ENCODE measurements at places on chromosomes 2 and 18.

- DNase-seq = peak; percentile 10
Observed at GRCh38 chr2:44358503-44358902, 2.8 kb downstream of the PREPL start.

- DNase-seq = no peak
Observed at GRCh38 chr2:218482651-218483050, 63.7 kb downstream of the VIL1 start.

- DNase-seq = no peak
Observed at GRCh38 chr2:176561706-176562105, 292.5 kb downstream of the MTX2 start.

GRCh38 chr18:62729487-62730386 lies 14.4 kb downstream of the PHLPP1 start:
- no peak for DNase-seq

DNA sequence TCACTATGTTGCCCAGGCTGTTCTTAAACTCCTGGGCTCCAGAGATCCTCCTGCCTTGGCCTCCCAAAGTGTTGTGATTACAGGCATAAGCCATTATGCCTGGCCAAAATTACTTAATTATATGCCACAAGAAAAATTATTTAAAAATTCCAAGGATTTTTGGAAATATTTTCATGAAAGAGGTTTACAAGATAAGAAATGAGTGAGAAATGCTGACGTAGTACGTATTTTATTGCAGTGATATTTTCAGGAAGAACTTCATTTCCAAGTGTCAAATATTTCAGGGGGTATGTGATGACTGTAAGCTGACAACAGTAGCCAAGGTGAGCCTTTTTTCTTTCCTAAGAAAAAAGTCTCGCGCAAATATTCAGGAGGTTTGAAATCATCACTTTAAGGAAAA lies 20.8 kb downstream of the NIF3L1 start:
- no peak for DNase-seq

DNA sequence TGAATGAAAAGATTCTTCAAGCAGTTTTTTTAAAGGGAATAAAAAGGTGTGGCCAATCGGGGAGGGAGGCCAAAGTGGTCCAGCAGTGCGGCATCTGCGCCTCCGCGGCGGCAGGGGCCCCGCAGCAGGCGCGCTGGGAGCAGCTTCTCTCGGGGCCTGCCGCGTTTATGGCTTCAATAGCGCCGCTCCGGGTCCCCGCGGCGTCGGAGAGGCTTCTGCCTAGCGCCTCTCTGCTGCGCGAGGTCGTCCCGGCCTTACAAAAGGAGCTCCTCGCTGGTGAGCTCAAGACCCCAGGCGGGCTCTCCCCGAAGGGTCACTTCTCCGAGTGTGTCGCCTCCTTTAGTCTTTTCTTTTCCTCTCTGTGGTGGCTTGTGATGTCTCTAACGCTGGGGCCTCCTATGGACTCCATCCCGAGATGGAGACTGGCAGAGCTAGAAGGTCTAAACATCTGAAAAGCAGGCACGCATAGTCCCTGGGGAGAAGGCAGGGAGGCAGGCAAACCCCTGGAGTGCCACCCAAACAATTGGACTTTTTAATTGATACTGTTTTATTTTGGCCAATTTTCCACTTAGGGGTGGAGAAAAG lies 67.1 kb downstream of the SUMO1 start:
- peak; percentile 23 for DNase-seq

DNA sequence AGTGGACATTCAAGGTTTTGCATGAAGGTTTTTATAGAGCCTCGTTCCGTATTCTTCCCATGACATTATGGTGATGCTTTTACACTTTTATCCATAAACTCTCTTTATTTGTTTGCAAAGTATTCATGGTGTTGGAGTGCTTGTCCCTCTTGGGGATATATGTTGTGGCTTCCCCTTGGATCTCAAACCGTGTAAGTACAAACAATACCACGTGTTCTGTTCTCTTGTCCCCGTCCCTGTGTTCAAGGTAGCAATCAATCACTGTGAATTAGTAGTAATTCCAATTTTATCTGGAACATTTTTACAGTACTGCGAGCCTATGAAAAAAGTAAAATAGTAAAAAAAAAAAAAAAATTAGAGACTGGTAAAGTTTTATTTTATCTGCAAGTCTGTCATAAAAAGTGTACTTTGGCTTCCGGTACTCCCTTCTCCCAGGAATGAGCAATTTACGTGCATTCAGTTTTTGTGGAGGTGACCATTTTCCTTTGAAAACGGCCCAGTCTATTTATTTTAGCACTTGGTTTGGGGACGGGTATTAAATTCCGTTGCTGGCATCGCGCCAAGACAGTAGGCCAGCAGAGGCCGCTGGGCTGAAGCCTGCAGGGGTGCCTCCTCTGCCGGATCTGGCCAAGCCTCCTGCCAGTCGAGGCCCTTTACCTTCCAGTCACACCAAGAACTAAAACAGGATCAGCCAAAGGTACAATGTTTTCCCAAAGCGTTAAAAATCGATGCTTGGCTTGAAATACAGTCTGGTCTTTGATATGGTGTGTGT lies 175.7 kb downstream of the SOCS6 start:
- DNase-seq = peak; percentile 24

DNA sequence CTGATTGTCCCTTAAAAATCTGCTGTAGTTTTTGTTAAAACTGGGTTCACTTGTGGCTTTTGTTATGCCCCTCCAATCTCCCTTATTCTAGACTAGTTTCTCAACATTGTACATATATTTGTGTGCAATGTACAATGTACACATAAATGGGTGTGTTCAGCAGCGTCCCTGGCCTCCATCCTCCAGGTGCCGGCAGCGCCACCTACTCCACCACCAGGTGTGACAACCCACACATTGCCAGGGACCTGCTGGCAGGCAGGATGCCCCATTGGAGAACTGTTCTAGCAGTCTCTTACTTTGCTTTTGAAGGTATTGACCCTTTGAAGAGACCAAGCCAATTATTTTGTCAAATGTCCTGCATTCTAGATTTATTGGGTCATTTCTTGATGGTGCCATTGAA lies 75.4 kb downstream of the SH3RF3 start:
- no peak for DNase-seq

DNA sequence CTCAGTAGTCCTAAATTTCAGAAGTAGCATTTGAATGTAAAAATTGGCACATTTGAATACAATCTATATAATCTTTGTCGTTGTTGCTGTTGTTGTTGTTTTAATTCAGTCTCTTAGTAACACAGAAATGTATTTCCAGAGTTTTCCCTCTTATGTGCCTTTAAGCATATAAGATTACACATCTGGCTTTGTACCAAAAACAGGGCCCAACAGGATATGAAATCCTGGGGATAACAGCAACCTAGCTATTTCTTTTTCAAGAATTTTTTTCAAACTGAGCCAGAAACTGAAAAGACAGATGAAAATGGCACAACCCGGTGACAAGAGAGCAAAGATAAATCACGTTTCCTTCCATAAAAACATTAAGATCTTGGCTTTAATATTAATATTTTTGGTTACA lies 906.7 kb downstream of the NRXN1 start:
- no peak for DNase-seq

DNA sequence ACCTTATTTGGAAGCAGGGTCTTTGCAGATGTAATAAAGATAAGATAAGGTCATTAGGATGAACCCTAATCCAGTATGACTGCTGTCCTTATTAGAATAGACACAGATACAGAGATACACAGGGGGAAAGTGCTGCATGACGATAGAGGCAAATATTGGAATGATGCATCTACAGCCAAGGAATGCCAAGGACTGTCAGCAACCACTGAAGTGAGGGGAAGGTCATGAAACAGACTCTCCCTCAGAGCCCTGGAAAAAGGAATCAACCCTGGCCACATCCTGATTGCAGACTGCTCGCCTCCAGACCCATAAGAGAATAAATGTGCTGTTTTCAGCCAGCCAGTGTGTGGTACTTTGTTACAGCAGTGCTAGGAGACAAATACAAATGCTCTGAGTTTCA lies 14.8 kb downstream of the TMEM237 start:
- DNase-seq = peak; percentile 64

GRCh38 chr18:76937597-76937996 lies 115.2 kb downstream of the ZNF236 start:
- DNase-seq = peak; percentile 24

DNA sequence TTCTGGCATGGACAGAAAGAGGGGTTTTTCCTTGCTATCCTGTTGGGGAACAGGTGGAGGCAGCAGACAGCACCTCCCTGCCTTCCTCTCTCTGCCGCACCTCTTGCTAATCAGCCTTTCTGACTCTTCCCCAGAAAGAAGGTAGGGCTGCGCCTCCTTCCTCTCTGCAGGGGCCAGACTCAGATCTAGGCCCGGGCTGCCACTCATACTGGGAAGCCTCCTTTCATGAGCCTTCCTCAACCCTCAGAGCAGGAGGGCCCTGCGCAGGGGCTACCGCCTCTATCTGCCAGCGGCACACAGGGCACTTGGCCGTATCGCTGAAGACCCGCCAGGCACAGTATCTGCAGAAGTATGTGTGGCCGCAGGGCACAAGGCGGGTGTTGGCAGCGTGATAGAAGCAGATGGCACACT lies 7.1 kb downstream of the NEURL3 start:
- no peak for DNase-seq

GRCh38 chr2:16258350-16258749 lies 318.0 kb downstream of the MYCN start:
- no peak for DNase-seq

DNA sequence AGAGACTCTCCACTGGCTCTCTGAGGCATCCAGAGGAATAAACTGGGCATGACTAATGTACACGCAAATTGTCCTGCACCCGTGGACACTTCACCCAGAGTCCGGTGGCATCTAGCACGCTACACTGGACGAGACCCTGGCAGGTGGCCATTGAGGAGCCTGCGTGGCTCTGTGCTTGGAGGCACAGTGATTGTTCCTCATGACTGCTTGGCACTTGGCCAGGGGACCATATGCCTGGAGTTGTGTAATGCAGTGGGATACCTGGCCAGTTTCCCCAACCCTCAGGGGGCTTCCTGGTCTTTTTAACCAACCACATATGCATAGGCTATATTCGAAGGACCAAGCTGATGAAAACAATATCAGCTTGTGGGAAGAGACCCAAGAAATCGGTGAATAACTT lies 66.6 kb downstream of the MTCL1 start:
- DNase-seq = no peak

GRCh38 chr18:73688161-73688560 lies 459.5 kb downstream of the FBXO15 start:
- DNase-seq = no peak

- DNase-seq = no peak
Observed at GRCh38 chr2:217417536-217417935, 557.7 kb upstream of the TNP1 start.

- DNase-seq = no peak
Observed at GRCh38 chr2:159136391-159136790, 150.1 kb downstream of the WDSUB1 start.

Data from foreskin fibroblast (primary cell).